Activated naive CD8-positive, alpha-beta T cell treated with anti-CD3 and anti-CD28 coated beads for 36 hours (primary cell): ENCODE measurements at places on chromosomes 5 and 9. TPM values are rescaled to one million over a fixed set of nuclear protein-coding genes. Genes with fewer than 3 reads are reported as not detected.
A peak's percentile ranks its signal among the peaks of the same experiment; 100 is the strongest.

- DNase-seq: no peak
Measured at GRCh38 chr5:160747987-160748386, 104.0 kb downstream of the ATP10B start.

- no peak for DNase-seq
Measured at GRCh38 chr5:61824396-61824795, 481.6 kb upstream of the KIF2A start.

DNA sequence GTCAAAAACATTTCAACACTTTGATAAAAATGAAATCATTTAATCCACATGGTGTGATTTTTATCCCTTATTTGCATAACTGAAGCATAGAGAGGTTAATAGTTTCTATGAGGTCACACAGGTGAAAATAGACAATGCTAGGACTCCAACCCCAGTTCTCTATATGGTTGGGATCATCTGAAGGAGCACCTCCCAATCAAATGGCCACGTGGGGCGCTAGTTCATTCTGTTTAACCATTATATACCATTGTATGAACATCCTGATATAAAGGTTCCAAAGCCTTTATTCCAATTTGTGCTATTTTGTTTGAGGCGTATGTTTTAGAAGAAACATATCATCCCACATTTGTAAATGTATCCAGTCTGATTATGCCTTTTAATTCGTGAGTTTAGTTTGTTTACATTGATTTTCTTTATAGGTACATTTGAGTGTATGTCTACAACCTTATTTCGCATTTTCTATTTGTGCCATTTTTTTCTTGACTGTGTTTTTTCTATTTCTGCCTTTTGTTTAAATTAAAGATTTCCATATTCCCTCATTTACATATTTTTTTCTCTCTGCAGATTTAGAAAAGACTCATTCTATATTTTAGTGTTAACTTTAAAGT is 1092.0 kb downstream of the MAT2B start:
- no peak for DNase-seq

DNA sequence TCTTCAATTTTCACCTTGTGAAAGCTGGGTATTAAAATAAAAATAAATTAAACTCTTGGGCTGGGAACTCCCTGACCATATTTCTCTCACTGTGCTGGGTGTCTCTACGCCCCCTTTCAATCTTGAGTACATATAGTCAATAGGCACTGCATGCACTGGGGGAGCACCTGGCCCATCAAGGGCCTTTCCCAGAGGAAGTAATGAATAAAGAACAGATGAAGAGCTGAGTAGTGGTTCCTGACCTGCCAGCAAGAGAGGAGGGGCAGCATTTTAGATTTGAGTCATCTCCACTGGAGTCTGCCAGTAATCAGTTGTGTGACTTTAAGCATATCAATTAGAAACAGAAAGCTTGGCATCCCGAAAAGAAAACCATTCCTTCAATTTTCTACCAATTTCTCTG is 6.2 kb downstream of the MAPKAP1 start:
- peak; percentile 61 for DNase-seq

- DNase-seq: no peak
Measured at GRCh38 chr9:113227436-113227835, 6.1 kb downstream of the SLC31A1 start.

DNA sequence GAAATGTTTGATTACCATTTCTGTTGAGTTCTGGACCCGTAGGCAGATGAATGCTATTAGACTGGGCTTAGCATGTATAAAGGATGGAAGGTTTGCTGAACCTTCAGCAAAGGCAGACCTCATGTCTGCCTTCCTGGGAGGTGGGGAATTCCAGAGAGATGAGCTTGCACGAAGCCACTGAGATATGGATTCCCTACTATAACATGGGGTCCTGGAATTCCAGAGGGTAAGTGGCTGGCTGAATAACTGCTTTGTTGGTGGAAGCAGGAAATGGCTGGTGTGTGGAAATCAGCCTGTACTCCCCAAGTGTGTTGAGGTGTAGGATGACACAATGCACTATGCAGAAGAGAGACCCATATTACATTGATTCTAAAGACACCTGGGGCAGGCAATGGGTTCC is 526.4 kb downstream of the CTNND2 start:
- no peak for DNase-seq

- DNase-seq: no peak
Measured at GRCh38 chr9:14278291-14278721, 35.6 kb downstream of the NFIB start.

- DNase-seq: no peak
Measured at GRCh38 chr5:30928956-30929355, 264.5 kb upstream of the CDH6 start.

GRCh38 chr5:85108471-85108870 is 723.8 kb upstream of the EDIL3 start:
- DNase-seq: no peak

GRCh38 chr5:82376307-82376706 is 98.2 kb upstream of the RPS23 start:
- DNase-seq: no peak

DNA sequence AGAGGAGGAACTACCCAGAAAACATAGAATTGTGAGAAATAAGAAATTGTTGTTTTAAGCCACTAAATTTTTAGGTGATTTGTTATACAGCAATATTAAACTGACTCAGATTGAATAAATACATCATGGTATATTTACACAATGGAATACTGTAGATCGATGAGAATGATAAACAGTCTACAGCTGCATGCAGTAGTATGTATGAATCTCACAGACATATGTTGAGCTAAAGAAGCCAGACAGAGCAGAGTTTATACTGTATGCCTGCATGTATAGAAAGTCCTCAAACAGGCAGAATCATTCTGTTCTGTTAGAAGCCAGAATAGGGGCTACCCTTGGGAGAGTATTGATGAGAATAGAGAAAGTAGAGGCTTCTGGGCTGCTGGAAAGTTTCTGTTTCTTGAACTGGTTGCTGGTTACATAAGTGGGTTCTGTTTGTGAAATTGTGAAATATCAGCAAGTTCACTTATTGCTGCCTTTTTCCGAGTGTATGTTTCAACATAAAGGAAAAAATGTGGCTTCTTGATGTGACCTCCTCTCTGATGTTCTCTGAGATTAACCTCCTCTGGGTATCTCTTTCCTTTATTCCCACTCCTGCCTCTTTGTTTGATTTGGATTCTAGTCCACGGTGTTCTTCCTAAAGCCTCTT is 9.6 kb downstream of the KIAA1958 start:
- no peak for DNase-seq

- no peak for DNase-seq
Measured at GRCh38 chr5:55410845-55411244, 103.1 kb downstream of the MTREX start.

DNA sequence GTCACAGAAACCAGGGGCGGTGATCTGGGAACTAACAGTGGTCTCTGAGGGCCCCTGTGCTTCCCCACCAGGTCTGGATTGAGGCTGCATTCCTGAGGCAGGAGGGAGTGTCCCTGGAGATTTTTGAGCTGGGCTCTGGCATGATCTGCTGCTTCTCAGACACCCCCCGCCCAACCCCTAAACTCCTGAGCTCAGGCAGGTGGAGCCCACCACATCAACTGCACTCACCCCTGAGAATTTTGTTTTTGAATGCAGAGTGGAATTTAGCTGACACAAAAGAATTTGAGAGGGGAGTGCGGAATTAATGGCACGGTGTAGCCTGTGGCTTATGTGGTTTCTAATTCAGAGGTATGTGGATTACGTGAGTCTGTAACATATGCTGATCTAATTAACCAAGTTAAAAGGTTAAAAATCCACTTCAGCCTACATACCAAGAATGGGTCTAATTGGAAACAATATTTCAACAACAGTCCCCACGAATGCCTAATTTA is 23.9 kb upstream of the CTSL start:
- no peak for DNase-seq

- DNase-seq: no peak
Measured at GRCh38 chr9:14346811-14347405, 33.0 kb upstream of the NFIB start.

- no peak for DNase-seq
Measured at GRCh38 chr9:38090170-38090569, 21.1 kb upstream of the SHB start.

- DNase-seq: no peak
Measured at GRCh38 chr5:146672866-146673265, 156.9 kb upstream of the GPR151 start.

DNA sequence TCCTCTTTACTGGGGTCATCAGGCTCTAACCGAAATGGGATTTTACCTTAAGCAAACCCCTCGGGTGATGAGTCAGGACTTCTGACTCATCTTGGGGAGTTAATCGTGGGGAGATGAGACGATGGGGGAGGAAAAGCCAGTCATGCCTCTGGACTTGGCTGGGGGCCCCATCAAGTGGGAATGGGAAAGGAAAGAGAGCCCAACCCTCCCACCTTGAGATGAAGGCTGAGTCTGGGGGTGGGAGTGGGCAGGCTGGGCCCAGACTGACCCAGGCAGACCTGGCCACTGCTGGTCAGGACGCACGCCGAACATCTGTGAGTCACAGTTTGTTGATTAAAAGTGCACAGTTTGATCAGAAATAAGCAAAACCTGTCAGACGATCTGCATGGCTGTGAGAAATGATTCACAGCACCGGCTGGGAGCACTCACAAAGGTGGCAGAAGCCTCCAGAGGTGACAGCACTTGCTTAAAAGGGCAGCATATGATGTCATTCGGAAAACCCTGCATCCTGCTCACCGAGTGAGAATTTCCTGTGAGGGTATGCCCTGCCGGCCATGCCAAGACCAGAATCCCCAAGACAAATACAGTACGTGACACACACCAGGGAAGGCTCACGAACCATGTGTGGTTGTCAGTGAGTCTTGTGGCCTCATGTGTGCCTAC is 50.0 kb upstream of the SLC25A51 start:
- DNase-seq: peak; percentile 30

- peak; percentile 17 for DNase-seq
Measured at GRCh38 chr9:76571743-76572146, 112.8 kb downstream of the GCNT1 start.

DNA sequence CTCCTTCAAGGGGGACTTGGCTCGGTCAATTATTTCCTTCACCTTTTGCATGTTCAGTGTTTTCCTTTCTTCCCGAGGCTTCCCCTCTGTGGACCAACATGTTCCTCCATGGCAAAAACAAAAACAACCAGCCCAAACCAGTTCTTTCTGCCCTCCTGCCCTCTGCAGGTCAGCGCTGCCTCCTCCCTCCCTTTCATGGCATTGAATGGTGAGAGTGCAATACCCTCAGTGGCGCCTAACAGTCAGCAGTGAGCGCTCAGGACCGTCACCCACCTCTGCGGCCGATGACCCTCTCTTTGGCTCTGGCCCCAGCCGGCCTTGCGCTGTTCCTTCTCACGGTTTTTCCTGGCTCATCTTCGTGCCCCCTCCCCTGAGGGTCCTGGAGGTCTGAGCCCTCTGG is 34.4 kb upstream of the GNE start:
- no peak for DNase-seq

DNA sequence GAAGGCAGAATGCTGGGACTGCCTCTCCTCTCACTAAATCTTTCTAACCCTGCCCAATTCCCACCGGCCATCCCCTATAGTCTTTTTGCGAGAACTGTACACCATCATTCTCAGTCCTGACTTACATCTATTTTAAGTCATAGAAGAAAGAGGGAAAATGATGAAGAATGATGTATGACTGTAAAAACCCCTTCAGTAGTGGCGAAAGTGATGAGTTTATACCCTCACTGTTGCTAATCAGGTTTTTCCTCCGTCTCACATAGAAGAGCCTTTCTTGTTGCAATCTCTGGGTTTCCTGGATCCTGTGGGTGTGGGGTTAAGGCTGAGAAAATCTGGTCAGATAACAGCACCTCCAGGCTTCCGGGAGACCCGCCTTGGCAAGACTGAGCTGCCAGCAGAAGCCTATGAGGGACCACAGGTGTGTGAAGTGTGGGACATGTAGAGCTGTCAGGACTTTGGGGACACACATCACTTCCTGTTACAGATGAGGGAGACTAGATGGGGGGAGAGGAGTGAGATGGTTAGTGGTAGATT is 147.1 kb upstream of the SLC12A2 start:
- no peak for DNase-seq

GRCh38 chr5:22411554-22412349 is 441.4 kb downstream of the CDH12 start:
- no peak for DNase-seq

DNA sequence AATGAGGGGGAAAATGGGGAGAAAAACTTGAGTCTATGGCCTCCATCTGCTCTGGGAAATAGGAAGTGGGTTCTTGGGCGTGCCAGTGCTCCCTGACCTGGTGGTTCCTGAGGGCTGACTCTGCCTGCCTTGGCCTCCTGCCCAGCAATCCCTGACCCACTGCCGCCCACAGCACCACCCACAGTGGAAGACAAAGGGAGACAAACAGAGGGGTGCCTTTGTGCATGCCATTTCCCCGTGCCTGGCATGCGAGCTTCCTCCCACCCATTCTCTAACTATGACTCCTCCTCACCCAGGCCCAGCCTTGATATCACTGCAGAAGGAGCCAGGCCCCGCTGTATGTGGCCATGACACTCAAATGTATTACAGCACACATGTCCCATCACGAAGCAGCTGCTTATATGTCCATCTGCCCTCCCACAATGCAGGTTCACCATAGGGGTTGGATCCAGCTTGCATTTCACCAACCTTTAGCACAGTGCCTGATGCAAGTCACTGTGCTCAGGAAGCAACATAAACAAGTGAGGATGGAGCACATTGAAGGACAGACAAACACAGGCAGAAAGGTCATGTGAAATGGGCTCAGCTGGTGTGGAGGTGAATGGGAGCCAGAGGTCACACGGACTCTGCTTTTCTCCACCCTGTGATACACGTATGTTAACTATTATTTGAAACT is 84.4 kb downstream of the ADRB2 start:
- no peak for DNase-seq

DNA sequence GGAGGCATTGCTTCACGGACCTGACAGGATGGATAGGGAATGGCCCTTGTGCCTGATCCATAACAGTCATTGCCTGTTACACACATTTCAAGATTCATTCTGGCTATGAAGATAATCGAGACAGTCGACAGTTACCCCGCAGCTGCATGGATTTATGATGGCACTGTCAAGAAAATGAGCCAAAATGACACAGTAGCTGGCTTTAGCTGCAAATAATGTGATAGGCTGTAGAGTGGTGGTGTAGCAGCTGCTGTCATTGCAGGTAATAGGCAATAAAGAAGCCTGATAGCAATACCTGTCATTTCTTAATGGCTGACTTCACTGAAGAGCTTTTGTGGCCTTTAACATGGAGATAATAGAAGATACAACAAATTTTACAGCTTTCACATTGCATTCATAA is 1085.2 kb upstream of the ARRDC3 start:
- no peak for DNase-seq

DNA sequence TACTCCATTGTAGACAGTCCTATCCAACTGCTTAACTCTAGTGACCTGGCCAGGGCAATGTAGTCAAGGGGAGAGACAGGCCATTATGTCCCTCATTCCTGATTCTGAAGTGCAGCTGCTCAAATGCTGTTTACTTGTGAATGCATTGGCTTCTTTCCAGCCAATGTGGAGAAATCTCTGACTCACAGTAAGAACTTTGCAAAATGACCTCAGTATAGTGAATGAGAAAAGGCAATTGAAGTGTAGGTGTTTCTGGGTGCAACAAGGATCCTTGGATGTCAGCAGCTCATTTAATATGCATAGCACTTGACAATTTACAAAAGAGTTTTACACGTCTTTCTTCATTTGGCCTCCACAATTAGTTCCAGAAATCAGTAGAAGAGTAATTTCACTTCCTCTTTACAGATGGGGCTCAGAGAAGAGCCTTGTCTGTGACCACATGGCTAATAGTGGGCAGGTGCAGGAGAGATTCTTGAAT is 367.2 kb downstream of the OSTF1 start:
- no peak for DNase-seq

Gene GZMA
- total RNA-seq: 1.6 TPM

Gene CDKN2B-AS1
- 0.10 TPM for total RNA-seq

Gene SLC34A1
- not detected for total RNA-seq

Gene AQP7
- not detected for total RNA-seq

Gene PIP5KL1
- total RNA-seq: 3.2 TPM

Gene LCN1
- total RNA-seq: not detected

Gene PCDHGB3
- not detected for total RNA-seq

Gene HSD17B3
- total RNA-seq: not detected

Gene PRRX2
- total RNA-seq: 0.76 TPM

Gene AFAP1L1
- total RNA-seq: 0.94 TPM
